Astrocyte of the spinal cord (primary cell): ENCODE measurements at places on chromosomes 4 and X.

DNA sequence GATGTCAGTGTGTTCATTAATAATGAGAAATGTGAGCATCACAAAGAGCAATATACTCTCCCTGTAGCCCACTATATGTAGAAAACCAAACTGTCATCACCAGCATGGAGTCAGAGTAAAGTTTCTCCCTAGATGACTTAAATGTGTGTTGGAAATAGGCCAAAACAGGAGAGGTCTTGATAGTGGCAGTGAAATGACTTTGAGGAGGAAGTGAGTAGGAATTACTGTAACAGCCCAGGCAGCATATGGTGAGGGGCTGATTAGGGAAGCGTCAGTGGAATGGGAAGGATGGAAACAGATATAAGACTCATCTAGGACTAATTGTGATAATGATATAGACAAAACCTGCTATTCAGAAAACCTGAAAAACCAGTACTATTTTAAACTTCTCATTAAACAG lies 83.9 kb downstream of the ATXN3L start:
- DNase-seq = no peak

DNA sequence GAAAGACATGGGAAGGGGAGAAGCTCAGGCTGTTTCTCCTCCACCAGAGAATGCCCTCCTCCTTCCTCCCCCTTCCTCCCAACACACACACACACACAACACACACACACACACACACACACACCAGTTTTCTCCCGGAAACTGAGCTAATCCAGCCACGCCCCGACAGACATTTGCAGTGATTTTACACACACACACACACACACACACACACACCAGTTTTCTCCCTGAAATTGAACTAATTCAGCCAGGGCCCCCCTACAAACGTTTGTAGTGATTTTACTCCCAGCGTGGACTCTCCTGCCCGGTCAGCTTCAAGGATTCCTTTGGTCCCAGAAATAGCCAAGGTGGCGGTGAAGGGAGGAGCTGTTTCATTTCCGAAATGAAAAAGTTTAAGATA lies 32.9 kb upstream of the STX18 start:
- DNase-seq = peak; percentile 91

DNA sequence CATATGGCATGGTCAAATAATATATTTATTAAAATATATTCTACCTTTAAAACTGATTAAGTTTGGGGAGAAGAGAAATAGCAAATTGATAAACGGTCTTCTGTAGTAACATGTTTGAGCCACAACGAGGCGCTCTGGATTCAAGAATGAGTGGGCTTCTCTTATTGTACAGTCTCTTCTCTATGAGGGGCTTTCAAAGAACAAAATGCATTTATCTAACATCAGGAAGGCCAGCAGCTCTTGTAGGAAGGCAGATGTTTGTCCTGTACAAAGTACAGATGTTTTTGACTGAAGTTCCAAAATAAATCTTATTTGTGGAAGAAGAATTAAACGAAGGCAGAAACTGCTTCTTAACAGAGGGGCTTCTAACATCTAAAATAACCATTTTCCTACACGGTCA lies 153.6 kb downstream of the RASL11B start:
- DNase-seq = peak; percentile 77

- no peak for DNase-seq
These were observed 472.4 kb downstream of the ZNF674 start for GRCh38 chrX:46072791-46073190.

GRCh38 chrX:122440832-122441231 lies 743.2 kb upstream of the GRIA3 start:
- no peak for DNase-seq

DNA sequence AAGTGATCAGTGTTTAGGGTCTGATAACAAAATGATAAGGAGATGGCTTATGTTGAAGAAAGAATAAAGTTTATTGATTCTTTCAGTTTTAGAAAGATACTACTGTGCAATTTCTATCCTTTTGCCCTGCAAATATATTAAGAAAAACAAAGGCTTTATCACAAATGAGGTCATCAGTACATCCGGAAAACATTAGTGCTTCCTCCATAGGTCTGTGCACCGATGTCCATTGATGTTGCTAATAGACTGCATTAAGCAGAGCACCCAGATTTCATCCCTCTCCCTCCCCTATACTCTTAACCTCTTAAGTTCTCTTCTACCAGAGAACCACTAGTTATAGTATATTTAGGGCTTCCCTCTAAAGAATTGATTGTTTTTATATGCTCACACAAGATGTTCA lies 53.7 kb upstream of the HHIP start:
- DNase-seq = no peak

- DNase-seq = no peak
These were observed 1.8 kb downstream of the LIMCH1 start for GRCh38 chr4:41539711-41540110.

DNA sequence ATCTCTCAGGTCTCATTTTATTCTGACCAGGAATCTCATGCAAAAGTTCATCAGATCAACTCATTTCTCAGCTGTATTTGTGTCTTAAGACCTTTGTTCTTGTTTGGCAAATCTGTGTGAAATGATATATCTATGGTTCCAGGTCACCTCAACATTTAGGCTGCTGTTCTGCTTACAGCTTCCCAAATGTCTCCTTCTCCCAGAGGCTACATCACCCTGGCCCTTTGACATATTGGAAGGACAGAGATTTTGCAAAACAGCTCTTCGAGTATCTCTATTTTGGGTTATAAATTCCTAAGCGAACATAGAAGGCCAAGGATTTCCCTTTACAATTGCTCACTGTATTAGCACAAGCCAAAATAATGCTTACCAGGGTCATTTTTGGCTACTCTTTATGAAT lies 57.5 kb upstream of the GIMD1 start:
- DNase-seq = no peak

GRCh38 chr4:56575820-56576429 lies 70.3 kb downstream of the ARL9 start:
- peak; percentile 69 for DNase-seq

DNA sequence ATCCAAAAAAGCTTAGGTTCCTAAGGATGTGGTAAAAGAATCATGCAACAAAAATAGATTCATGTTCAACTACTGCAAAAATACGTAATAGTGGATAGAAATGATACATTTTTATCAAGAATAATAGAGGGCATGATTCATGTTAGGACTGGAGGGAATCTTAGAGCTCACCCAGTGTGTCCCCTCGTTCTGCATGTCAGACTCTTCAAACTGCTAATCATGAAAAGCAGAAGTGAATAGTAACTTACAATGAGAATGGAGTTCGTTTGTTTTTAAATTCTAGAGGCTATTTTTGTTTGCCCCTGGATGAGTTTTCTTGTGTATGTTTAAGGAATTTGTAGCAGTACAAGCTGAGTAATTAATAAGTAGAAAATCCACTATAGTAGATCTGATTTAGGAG lies 79.4 kb downstream of the MSL3 start:
- DNase-seq = no peak

DNA sequence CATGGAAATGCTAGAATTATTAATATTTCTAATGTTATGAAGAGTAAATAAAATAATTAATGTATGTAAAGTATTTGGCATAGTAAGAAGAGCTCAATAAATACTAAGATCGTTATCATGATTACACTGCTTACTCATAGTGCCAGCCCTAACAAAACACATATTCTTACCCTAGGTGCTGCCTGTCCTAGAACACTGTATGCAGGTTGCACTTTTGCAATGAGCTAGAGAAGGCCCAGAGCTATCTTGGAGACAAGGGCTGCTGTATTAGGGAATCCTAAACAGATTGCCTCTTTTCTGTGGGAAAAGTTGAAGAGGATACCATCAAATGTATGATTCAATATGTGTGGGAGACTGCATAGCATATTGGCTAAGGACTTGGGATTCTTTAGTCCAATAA lies 48.0 kb upstream of the TMEM164 start:
- DNase-seq = no peak

GRCh38 chrX:2549876-2550275 lies 49.1 kb upstream of the DHRSX start:
- no peak for DNase-seq

GRCh38 chrX:129996120-129996519 lies 13.7 kb downstream of the BCORL1 start:
- peak; percentile 26 for DNase-seq

DNA sequence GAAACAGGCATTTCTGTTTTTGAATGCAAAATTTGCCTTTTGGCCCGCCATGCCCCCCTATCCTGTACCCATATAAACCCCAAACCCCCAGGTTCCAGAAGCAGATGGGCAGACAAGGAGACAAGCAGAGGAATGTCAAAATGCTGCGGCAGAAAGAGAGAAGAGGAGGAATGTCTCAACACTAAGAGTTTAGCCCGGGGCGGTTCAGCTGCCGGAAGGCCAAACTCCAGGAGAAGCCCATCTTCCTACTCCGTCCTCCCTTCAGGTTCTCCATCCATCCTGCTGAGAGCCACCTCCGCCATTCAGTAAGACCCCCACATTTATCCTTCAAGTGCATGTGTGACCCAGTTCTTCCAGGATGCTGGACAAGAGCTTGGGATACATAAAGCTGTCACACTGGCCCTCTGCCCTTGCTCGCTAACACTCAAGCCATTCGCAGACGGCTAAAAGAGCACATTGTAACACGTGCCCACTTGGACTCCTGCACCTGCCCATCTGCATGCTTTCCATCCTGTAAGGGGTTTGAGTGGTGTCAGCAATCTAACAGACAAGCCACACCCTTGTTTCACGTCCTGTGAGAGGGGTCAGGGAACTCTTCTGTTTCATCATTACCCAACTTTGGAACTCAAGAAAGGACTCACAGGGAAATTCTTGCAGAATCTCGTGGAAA lies 31.3 kb downstream of the TLR10 start:
- no peak for DNase-seq

GRCh38 chr4:124883632-124884031 lies 171.1 kb upstream of the ANKRD50 start:
- peak; percentile 35 for DNase-seq

DNA sequence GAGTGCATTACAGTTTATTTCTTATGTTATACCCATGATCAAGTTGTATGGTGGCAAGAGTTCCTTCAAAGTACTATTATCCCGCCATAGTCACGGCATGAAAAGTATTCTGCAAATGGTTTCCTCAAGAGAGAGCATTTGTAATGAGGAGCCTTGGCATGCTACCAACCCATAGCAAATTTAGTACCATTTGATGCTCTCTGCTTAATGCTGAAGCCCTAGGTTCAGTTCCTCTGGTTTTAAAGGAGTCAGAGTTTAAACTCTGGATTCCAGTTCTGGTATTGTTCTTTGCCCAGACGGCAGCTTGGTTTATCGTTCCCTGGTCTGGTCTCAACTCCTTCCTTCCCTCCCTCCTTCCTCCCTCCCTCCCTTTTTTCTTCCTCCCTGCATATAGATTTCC lies 371.3 kb downstream of the BMPR1B start:
- DNase-seq = peak; percentile 76

GRCh38 chr4:118352843-118353533 lies at the start of gene PRSS12:
PRSS12 (minus strand) TSS chr4:118353003; CDS start chr4:118352720, 283 bp downstream.
- peak; percentile 64 for DNase-seq

DNA sequence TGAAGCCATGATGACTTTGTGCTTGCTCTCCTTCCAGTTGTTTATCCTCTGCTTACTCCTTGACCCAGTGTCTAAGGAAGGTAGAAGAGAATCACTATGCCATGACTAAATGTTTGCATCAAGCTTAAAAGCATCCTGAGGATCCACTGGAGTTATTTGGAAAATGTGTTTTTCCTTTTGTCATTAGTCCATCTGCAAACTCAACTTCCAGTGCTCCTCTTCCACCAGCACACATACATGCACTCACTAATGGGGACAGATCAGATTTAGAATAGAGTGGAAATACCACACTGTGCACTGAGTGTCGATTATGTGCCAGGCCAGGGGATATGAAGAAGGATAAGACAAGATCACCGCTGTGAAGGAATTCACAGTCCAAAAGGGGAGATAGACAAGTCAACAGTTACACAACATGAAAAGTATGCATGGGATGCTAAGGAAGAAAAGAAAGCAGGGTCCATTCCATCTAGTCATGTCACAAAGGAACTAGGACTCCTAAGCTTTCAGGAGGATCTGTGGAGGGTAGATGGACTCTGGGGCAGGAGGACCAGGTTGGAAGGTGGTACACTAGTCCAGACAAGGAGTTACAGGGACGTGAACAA lies 1.9 kb downstream of the OCIAD2 start:
- peak; percentile 52 for DNase-seq

GRCh38 chr4:36841583-36842326 lies 402.8 kb upstream of the NWD2 start:
- peak; percentile 29 for DNase-seq

GRCh38 chrX:133191739-133192039 lies 26.5 kb downstream of the TFDP3 start:
- DNase-seq = peak; percentile 1

GRCh38 chr4:121594796-121595526 lies 101.8 kb downstream of the ANXA5 start:
- peak; percentile 13 for DNase-seq

GRCh38 chrX:132858018-132858417 lies 100.4 kb downstream of the HS6ST2 start:
- DNase-seq = no peak

DNA sequence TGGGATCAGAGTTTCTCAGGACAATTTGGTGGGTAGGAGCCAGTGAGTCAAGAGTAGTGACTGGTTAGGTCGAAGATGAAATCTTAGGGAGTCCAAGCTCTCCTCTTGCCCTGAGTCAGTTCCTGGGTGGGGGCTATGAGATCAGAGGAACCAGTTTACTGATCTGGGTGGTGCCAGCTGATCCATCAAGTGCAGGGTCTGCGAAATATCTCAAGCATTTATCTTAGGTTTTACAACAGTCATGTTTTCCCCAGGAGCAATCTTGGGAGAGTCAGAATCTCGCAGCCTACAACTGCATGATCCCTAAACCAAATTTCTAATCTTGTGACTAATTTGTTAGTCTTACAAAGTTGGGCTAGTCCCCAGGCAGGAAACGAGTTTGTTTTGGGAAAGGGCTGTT lies 1833.2 kb upstream of the PCDH7 start:
- DNase-seq = no peak

DNA sequence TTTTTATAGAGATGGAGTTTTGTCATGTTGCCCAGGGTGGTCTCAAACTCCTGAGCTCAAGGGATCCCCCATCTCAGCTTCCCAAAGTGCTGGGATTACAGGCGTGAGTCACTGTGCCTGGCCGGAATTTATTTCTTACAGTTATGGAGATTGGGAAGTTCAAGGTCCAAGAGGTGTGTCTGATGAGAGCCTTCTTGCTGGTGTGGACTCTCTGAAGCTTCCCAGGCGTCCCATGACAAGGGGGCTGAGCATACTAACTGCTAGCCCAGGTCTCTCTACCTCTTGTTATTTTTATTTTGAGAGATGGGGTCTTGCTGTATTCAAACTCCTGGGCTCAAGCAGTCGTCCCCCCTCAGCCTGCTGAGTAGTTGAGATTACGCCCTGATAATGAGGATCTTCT lies 2.9 kb upstream of the NSD2 start:
- DNase-seq = no peak

DNA sequence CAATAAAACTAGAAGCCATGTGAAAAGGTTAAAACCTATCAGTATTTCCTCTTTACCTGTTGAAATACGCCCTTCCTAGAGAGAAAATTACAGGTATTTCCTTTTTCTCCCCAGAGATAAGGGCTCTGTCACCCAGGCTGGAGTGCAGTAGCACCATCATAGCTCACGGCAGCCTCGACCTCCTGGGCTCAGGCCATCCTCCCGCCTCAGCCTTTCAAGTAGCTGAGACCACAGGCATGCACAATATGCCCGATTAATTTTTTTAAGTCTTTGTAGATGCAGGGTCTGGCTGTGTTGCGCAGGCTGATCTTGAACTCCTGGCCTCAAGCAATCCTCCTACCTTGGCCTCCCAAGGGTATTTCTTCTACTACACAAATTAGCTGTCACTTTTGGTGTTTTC lies 154.4 kb downstream of the HNRNPD start:
- DNase-seq = no peak
